Activated CD8-positive, alpha-beta memory T cell treated with anti-CD3 and anti-CD28 coated beads, Interleukin-2, amount 10 ng/mL, durations not matched to agents 7 days and 5 days (primary cell): ENCODE measurements at places on chromosomes 2 and 18.

GRCh38 chr2:137910641-137911040, 53.6 kb upstream of the HNMT start:
- DNase-seq: no peak
- H3K27ac ChIP-seq: no peak overlapping the region
- H3K4me3 ChIP-seq: no peak overlapping the region
- H3K4me1 ChIP-seq: no peaks in the 10 kb centered on the region

- no peak overlapping the region for H3K27ac ChIP-seq
- H3K4me3 ChIP-seq: no peak overlapping the region
- H3K4me1 ChIP-seq: no peaks in the 10 kb centered on the region
- no peaks in the 10 kb centered on the region for H3K27me3 ChIP-seq
Measured at GRCh38 chr18:67710639-67711038, 194.1 kb upstream of the DSEL start.

- DNase-seq: no peak
- H3K4me3 ChIP-seq: no peak overlapping the region
- H3K27ac ChIP-seq: no peak overlapping the region
Measured at GRCh38 chr2:54815148-54815539, 91.7 kb downstream of the EML6 start.

DNA sequence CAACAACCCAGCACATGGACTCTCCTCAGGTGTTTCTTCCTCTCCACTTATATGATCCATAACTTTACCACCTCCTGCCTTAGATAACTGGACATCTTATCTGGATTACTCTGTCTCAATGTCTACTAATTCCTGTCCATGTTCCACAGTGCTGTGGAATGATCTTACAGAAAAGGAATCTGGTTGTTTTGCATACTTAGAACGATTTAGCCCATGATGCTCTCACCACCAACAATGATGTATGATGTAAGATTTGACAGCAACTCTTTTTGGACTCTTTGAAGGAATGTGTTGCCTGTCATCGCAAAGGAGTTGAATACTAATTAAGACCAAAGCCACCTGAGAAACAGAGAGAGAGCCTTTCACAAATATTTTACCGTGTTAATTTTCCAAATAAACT, 37.7 kb upstream of the SYT4 start:
- no peak overlapping the region for H3K27ac ChIP-seq
- no peak overlapping the region for H3K4me3 ChIP-seq
- no peaks in the 10 kb centered on the region for H3K36me3 ChIP-seq
- no peak for DNase-seq

DNA sequence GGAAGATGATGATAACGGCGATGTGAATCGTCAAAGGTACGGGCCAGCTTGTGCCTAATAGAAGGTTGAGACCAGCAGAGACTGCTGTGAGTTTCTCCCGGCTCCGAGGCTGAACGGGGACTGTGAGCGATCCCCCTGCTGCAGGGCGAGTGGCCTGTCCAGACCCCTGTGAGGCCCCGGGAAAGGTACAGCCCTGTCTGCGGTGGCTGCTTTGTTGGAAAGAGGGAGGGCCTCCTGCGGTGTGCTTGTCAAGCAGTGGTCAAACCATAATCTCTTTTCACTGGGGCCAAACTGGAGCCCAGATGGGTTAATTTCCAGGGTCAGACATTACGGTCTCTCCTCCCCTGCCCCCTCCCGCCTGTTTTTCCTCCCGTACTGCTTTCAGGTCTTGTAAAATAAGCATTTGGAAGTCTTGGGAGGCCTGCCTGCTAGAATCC, 3.0 kb downstream of the FZD7 start:
- H3K27me3 ChIP-seq: peaks cover 50% of the 10 kb centered on the region
- H3K36me3 ChIP-seq: peaks cover under 1% of the 10 kb centered on the region
- H3K27ac ChIP-seq: no peak overlapping the region
- peaks cover 13% of the 10 kb centered on the region for H3K4me1 ChIP-seq
- no peak for DNase-seq

DNA sequence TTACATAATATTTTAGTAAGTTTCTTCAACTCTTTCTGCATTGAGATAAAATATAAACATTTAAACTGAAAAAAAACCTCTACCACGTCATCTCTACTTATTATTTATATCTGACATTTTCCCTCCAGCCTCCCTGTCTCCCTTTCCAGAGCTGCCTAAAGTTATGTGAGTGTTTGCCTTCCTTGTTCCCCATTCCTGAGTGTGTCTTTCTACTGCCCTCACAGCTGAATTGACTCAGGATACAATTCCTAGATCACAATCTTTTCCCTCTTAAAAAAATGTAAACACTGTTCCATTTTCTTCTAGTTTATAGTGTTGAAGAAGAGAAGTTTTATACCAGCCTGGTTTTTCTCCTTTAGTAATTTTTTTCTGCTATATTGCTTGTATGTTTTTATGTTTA, 5.3 kb downstream of the TRPM8 start:
- H3K36me3 ChIP-seq: no peaks in the 10 kb centered on the region
- H3K27me3 ChIP-seq: peaks cover 38% of the 10 kb centered on the region
- no peak for DNase-seq
- no peak overlapping the region for H3K4me3 ChIP-seq
- H3K27ac ChIP-seq: no peak overlapping the region

DNA sequence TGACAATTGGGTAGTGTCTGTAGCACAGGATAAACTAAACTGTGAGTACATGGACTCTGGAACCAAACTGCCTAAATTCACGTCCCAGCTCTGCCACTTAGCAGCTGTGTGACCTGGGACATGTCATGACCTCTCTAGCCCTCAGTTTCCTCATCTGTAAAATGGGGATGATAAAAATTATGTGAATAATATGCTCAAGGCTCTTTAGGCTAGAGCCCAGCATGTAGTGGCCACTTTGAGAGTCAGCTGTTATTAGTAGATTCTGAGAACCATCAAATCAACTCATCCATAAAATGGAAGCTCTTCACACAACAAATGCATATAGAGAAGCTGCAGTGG, 87.7 kb downstream of the INPP5D start:
- DNase-seq: no peak
- no peaks in the 10 kb centered on the region for H3K27me3 ChIP-seq
- peaks cover 86% of the 10 kb centered on the region for H3K36me3 ChIP-seq
- H3K4me3 ChIP-seq: no peak overlapping the region
- no peak overlapping the region for H3K27ac ChIP-seq

DNA sequence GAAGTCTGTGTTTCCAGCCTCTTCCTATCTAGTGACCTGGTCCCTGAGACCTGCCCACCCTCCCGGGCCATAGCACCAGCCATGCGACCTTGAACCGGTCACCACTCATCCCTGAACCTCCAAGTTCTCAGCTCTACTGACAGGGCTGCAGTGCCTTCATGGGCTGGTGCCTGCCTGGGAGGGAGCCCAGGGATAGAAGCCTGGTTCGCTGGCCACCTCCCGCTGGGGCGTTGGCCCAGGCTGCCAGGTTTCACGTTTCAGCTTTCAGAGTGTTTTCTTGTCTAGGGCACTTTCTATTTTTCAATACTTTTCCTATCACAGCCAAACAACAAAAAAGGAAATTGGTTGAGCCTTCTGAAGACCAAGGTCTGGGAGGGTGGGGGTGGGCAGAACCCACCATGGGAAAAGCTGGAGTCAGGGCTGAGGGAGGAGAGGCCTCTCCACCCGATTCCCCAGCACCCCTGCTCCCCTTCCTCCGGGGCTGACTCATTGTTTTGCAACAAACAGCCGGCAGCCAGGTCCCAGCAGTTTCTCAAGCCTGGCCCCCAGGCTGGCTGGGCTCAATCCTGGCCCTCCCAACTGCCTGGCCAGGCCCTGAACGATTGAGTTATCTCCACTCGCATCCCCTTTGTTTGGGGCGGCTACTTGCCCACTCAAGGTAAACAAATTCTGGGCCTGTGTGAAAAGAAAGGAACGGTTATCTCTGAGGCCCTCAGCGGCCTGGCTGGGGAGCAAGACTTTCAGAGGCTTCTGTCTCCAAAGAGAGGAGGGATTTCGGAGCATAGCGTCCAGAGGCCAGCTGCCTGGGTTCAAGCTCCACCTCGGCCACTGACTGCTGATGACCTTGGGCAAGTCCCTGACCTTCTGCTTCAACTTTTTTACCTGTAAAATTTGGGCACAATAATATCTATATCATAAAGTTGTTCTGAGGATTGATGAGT, 47.5 kb downstream of the ZFP36L2 start:
- DNase-seq: no peak
- H3K36me3 ChIP-seq: no peaks in the 10 kb centered on the region
- peaks cover 51% of the 10 kb centered on the region for H3K4me1 ChIP-seq

- peaks cover 43% of the 10 kb centered on the region for H3K4me1 ChIP-seq
- peak overlapping the region; percentile 84 for H3K4me3 ChIP-seq
- peak overlapping the region; percentile 80 for H3K27ac ChIP-seq
- DNase-seq: peak; percentile 72
- H3K27me3 ChIP-seq: peaks cover 5% of the 10 kb centered on the region
- H3K36me3 ChIP-seq: peaks cover under 1% of the 10 kb centered on the region
Measured at GRCh38 chr2:226798422-226799210, 1.0 kb downstream of the IRS1 start.

GRCh38 chr2:70679259-70679658, 88.7 kb downstream of the ADD2 start:
- H3K36me3 ChIP-seq: no peaks in the 10 kb centered on the region
- DNase-seq: peak; percentile 7
- H3K4me1 ChIP-seq: no peaks in the 10 kb centered on the region
- H3K27me3 ChIP-seq: peaks cover 3% of the 10 kb centered on the region

- no peak for DNase-seq
- no peak overlapping the region for H3K4me3 ChIP-seq
- H3K36me3 ChIP-seq: no peaks in the 10 kb centered on the region
- no peak overlapping the region for H3K27ac ChIP-seq
- H3K27me3 ChIP-seq: peaks cover 2% of the 10 kb centered on the region
Measured at GRCh38 chr2:71156573-71156972, 26.1 kb downstream of the MPHOSPH10 start.

DNA sequence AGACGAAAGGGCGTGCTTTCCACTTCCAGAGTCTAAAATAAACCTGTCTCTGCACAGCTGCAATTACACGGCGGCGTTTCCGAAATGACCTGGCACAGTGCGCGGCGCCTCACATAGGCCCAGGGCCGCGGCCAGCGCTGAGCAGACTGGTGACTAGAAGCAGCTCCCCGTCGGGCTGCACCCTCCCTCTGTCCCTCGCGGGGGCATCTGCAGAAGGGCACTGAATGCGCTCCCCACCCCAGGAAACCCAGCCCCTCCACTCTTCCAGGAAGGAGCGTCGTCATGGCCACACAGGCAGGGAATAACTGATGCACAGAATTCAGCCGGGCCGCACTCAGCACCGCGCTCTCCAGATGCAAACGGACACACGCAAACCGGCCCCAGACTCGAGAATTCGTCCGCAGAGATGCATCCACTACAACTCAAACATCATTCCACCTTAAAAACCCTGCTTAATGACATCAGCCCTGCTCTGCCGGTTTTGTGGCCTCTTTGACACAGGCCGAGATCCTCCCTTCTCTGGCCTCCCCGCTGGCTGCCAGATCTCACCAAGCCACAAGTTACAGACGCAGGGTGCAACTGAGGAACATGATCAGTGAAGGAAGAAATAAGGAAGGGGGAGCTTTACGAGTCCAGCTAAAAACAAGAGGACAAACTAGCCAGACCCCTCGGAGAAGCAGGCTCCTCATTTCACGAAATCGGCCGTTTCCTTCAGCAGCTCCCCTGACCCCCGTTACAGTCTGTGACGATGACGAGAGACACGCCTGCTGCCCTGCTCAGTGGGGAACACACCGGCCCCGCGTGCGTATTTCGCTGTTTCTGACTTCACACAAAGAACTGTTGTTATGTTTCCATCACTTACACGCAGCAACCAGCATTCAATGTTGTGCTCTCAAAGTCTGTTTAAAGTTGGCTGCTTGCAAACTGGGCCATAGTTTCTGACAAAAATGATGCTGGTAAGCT, 40.2 kb downstream of the MBP start:
- H3K4me1 ChIP-seq: peaks cover 57% of the 10 kb centered on the region
- peaks cover 49% of the 10 kb centered on the region for H3K36me3 ChIP-seq
- no peak overlapping the region for H3K4me3 ChIP-seq

DNA sequence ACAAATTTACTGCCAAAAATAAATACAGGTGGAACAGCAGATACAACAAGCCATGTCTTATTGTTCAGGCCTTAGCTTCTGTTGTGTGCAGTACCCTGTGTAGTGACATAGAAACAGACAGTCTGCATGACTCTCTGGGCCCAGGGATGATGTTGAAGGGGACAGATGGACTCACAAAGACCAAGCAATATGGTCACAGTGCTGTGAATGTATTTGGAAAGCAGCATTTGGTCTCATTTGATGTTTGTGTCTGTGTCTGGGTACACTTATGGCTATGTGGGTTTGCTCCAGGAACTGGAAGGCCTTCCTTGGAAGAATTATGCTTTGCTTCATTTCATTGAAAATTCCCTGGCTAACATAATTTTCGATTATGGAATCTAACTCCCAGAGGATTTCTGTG, 158.5 kb downstream of the CDC42EP3 start:
- H3K4me1 ChIP-seq: no peaks in the 10 kb centered on the region
- DNase-seq: no peak
- H3K27me3 ChIP-seq: peaks cover 3% of the 10 kb centered on the region
- peaks cover 5% of the 10 kb centered on the region for H3K36me3 ChIP-seq

DNA sequence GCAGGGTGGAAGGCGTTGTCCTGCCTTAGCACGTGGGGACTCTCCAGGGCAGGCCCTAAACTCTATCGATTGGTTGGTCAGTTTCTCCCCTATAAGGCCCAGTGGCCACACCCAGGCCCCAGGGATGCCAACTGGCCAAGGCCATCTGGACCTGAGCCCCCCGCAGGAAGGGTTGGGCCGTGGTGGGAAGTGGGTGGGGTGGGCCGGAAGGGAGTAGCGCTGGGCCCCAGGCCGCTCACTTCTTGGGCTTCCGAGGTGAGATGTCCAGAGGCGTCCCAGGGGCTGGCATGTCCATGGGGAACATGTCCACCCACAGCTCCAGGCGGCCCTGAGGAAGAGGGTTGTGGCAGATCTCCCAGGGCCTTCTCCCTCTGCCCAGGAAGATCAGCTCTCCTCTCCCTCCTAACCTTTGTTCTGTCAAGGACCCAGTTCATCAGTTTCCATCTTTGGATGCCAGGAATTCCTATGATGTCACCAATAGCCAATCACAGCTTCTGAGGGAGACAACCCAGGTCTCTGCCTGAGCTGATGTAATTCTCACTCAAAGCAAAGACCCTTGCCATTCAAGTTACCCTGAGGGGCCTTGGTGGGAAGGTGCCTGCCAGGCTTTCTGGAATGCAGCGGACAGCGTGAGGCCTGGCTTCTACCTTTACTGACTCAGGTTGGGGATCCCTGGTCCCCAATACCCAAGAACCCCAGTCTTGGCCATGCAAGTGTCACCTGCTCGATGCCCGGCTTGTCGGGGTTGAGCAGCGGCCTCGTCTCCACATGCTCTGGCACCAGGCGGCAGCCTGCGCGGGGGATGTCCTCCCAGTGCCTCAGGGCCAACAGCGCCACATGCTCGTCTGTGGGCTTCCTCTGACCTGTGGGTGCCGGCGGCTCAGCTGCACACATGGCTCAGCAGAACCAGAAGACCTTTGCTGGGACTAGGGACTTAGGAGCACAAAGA, 14.4 kb downstream of the OTOF start:
- H3K4me3 ChIP-seq: no peak overlapping the region
- no peaks in the 10 kb centered on the region for H3K27me3 ChIP-seq
- H3K27ac ChIP-seq: no peak overlapping the region
- no peaks in the 10 kb centered on the region for H3K4me1 ChIP-seq
- DNase-seq: no peak
